T-helper 2 cell (primary cell): ENCODE measurements at places on chromosomes 16 and 17.

- no peak for DNase-seq
These were observed 8.1 kb upstream of the PMP22 start for GRCh38 chr17:15273141-15273793.

GRCh38 chr17:9986754-9987382 is 81.8 kb upstream of the RCVRN start:
- no peak for DNase-seq

- DNase-seq: no peak
These were observed 43.3 kb downstream of the POLR3K start for GRCh38 chr16:9903-10665.

DNA sequence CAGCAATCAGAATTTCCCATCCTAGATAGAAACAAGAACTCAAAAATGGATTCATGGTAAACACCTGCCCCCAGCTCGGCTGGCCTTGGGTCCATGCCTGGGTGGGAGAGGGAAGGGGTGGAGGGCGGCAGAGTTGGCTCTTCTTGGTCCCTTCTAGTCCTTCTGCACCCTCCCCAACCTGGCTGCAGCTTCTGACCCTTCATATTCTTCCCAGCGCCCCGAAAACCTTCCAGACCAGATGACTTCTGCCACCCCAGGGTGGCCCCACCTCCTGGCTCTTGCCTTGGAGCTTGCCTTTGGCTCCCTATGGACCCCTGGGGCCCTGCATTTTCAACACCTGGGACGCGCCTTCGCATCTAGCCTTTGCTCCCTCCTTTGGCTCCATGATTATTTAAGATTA is 5.4 kb upstream of the GJD3 start:
- no peak for DNase-seq

DNA sequence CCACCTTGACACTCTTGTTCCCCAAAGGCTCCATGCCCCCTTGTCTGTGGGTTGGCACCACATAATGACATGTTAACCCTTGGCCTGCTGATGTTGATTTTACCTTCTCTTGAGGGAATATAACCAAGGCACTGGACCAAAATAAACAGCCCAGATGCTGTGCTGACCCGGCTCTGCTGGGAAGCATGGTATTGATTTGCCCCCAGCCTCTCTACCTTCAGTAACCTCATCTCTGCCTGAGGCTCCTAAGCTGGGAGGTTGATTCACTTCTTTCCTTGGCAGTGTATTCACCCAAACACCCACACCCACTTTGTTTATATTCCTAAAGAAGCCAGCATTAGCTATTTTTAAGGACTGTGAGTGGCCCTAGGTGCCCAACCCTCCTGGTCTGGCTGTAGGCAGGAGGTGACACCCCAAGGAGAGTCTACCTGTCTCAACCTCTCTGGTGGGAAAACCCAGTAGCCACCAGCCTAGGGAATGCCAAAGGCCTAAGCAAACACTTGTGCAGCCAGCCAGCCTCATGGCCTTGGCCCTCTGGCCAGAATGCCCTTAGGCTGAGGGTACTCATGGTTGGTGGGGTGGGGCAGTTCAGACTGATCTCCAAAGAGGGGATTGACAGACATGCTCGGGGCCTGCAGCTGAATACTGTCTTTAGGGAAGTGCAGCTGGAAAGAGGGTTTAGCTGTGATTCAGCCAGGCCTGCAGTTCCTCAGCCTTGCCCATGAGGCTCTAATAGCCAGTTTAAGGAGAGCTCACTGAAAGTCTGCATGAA is 42.7 kb downstream of the GNAO1 start:
- no peak for DNase-seq

DNA sequence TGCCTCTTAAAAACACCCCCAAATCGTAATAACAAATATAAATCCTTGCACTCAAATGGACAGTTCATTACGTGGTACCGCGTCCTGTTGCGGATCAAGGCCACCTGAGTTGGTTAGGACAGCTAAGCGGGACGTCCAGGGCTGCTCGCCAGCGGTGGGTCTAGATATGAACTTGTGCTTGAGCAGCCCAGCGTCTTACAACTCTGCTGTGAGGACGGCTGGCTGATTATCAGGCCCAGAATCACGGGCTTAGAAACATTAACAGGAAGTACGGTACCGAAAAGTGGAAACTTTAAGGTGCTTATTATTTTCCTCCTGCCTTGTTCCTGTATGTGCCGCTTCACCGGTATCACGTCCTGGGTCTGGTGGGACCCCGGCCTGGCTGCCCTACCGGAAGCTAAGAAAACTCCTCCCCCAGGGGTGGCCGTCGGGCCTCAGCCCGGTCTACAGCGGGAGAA is 832 bp upstream of the SRRM2 start:
- DNase-seq: no peak

GRCh38 chr16:22162656-22163009 is 327 bp downstream of the SDR42E2 start:
- no peak for DNase-seq

- no peak for DNase-seq
These were observed 20.7 kb downstream of the CRK start for GRCh38 chr17:1435326-1435725.

- DNase-seq: no peak
These were observed 805.6 kb upstream of the EEF2KMT start for GRCh38 chr16:5903153-5903552.

DNA sequence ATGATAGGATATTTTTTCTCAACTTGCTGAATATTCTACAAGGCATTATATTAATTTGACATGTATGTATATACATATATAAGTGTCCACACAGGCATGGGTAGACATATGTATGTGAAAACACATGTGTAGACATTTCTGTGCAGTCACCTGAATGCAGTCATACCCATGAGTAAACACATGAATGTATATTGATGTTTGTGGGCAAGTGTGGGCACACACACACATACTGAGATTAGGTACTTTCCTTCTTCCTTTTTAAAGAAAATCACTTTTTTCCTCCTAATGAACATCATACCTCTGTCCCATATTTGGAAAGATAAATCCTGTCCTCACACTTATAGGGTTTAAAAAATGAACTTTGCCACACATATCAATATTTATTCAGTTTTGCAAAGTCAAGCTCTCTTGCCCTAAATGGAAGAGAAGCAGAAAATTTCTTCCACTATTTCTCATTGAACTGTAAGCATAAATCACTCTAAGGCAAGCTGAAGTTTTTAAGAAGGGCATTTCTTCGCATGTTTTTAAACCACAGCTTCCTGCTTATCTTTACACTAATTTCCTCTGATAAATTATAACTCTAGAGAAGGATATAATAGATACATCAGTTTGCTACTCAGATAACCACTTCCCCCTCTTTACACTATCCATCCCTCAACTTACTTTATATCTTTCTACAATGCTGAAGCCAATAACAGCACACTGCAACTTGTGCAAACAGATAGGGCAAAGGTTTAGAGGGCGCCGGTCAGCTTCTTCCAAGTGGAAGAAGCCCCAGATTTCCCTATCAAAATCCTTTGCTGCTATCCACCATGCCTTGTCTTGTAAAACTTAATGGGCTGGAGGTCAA is 49.6 kb upstream of the LRRC37A3 start:
- no peak for DNase-seq

DNA sequence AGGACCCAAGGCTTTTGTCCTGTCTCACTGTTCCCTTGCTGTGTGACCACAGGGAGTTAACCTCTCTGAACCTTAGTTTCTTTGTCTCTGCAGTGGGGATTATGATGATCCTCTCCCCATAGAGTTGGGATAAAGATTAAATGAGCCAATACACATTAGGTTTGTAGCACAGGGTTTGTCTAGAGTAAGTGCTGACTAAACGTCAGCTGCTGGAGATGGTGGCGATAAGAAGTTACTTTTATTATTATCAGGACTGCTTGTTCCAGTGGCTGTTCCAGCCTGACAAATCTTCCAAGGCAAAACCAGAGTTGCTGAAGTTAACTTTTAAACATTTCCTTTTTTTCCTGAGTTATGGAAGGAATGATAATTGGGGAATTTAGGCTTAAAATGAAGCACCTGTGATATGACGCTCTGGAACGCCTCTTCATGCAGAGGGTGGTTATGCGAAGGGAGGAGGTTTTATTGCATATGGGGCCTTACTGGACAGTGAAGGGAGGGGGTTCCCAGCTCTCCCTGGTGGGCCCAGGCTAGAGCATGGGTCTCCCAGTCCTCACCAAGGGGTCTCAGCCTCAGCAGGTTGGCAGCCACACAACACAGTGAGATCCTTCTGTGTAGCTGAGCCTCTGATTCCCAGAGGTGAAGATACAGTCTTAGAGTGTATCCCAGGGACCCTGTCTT is 35.8 kb downstream of the PLCG2 start:
- DNase-seq: no peak

- DNase-seq: peak; percentile 48
These were observed 3.7 kb downstream of the GUCY2D start for GRCh38 chr17:8005967-8006730.

- DNase-seq: no peak
These were observed 29.8 kb upstream of the SPPL2C start for GRCh38 chr17:45814622-45815606.

GRCh38 chr16:4415538-4416199 is 727 bp downstream of the CORO7 start:
- peak; percentile 31 for DNase-seq

- DNase-seq: no peak
These were observed 3.1 kb upstream of the BANP start for GRCh38 chr16:87948119-87948545.

DNA sequence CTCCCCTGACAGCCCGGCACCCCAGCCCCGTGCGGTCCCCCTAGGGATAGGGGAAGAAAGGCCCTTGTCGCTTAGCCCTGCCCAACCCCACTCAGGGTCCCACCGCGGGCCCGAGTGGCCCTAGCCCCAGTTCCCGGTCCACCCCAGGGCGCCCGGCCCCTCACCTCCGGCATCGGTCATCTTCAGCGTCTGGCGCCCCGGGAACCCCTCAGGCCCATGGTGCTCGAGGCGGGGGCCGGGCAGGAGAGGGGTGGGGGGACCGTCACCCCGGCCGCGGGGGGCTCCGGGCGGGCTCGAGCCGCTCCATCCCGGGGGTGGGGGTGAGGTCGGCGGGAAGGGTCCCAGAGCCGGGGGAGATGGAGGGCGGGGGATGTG is 620 bp downstream of the SAMD14 start:
- DNase-seq: no peak

DNA sequence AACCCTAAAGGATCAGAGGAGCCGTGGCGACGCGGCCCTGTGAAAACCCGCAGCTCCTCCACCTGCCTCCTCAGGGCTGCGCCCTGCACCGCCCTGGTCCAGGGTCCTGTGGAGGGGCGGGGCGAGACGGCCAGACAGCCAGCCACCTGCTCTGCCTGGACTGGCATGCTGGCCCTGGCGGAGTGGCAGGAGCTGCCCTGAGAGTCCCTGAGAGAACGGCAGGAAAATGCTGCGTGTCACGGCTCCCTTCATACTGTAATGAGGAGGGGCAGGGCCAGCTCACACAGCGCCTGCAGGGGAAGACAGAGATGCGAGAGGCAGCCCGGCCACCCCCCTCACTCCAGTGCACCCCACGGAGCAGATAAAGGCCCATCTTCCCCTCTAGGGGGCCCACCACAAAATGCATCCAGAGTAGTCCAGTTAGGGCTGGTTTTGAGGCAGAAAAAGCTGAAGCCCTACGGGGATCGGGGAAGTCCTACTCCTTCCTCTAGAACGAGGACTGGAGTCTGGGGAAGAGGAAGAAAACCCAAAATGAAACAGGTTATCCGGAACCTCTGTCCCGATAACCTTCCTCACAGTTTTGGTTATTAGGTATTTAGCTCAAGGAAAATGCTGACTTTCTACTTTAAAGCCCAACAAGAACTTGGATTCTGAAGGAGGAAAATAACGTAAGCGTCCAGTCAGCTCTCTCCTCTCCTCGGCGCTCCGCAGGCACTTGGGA is 97.6 kb upstream of the DNAH17 start:
- no peak for DNase-seq

GRCh38 chr17:63998050-63998720 is at the start of gene PRR29:
Gene PRR29, plus strand, starts transcription at chr17:63998351. Its CDS starts 14 bp downstream, at chr17:63998365.
- DNase-seq: peak; percentile 81

- DNase-seq: no peak
These were observed 10.7 kb downstream of the CACNA1H start for GRCh38 chr16:1163567-1164055.

DNA sequence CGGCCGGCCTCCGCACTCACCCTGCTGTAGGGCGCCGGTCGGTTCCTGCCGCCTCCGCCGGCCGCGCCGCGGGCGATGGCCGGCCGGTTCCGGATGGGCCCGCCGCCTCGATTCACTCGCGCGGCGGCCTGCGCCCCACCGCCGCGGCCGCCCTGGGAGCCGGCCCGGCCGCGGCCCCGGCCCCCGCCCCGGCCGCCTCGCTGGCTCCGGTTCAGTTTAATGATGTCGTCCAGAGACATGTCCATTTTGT is 158 bp downstream of the ALYREF start:
- DNase-seq: no peak

- no peak for DNase-seq
These were observed 449.8 kb downstream of the SHISA9 start for GRCh38 chr16:13351181-13351580.

DNA sequence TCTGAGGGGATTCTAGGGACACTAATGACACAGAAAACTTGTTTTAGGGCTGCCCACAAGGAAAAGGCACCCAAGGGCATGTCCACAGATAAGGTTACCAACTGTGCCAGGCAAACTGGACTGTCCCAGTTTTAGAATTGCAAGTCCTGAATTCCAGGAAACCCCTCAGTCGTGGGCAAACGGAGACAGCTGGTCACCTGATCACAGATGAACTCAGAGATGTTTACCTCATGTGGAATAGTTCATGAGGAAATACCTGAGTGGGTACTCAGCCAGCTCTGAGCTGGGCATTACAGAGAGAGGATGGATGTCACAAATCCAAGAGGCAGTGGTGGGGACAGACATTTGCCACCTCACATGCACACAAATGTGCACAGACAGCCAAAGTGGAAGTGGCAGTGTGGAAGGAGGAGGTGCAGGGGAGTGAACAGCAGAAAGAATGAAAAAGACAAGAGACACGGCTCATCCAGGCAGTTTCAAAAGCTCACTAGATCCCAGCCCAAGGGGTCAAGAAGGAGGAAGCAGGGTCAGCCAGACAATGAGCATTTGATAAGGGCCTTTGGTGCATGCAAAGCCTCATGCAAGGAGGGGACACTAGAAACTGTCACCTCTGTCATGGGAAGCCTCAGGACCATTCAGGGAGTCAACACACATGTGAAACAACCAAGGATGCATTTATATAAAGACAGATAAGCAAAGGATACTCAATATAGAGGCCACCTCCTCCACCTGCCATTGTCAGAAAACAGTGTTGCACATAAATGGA is 24.8 kb downstream of the TTLL6 start:
- DNase-seq: no peak

- no peak for DNase-seq
These were observed 156.1 kb upstream of the CACNG5 start for GRCh38 chr17:66678827-66679226.

GRCh38 chr17:79814127-79814973 is 17.5 kb upstream of the CBX8 start:
- DNase-seq: no peak

DNA sequence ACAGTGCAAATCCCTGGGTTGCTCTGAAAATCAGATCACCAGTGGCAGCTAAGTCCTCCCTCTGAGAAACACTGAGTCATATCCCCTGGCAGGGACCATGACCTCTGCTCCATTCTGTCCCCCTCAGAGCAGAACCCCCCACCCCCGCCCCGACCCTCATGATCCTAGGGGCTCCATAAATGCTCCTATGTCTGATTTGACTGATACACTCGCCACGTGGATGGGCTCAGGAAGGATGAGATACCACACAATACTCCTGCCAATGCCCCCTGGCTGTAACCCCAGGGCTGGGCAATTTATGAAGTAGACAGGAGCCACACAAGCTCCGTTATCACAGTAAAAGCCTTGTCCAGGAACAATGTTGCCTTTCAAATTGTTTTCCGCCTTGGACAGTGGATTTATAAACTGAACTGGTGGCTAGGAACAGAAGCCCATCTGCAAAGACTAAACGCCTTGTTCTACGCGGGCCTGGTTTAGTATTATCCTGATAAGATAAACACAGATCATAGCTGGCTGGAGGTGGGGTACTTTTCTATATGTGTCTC is 394.8 kb downstream of the SLC39A11 start:
- DNase-seq: no peak
